ENCODE measurements at places on chromosomes 7 and 10. TPM values are rescaled to one million over a fixed set of nuclear protein-coding genes. Genes with fewer than 3 reads are reported as not detected.

GRCh38 chr7:107118109-107118900, 50.5 kb upstream of the HBP1 start:
- no peak for DNase-seq

- DNase-seq = no peak
These were observed 218.5 kb upstream of the STK17A start for GRCh38 chr7:43364391-43364790.

The SLC18A3 gene
- polyA plus RNA-seq = not detected

DNA sequence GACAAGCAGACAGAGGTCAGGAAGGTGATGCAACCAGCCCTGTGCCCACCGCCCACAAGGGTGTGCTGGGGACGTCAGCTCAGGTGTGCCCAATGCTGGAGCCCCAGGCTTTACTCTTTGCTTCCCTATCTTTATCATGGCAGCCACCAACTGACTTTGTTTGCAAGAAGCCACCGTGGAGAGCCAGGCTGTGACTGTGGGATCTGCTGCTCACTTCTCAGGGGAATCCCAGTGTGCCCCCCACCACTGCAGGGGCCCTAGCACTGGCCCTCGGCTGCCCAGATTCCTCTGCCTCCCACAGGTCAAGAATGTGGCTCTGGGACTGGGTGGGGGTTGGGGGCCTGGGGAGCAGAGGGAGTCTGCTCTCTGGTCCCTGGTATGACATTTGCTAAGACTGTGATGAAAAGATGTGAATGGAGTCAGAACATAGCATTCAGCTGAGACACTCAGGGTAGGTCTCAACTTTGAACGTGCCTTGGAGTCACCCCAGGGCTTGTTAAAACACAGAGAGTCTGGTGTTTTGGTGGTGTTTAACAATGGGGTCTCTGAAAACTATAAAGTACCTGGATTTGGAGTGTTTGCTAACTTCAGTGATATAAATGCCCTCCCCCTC, 47.3 kb downstream of the ARHGAP22 start:
- no peak for DNase-seq

The FBH1 gene
- polyA plus RNA-seq = 67.1 TPM

The GIMAP1 gene
- 2.8 TPM for polyA plus RNA-seq

The FAM25G gene
- polyA plus RNA-seq = not detected

DNA sequence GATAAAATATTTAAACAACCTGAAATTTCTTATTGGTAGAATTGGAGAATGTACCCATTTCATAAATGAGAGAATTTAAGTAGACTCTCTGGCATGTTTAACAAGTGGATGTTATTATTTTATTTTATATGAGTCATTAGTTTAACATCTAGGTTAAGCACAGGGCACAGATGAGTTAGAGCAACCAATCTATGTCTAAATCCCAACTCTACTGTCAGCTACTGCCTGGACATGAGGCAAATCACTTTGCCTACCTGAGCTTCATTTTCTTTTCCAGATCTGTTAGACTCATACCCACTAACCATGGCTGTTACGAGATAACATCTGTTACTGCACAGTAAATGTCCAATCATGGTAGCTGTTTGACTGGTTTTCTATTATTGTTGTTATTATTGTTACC, 251.1 kb downstream of the INHBA start:
- DNase-seq = no peak

DNA sequence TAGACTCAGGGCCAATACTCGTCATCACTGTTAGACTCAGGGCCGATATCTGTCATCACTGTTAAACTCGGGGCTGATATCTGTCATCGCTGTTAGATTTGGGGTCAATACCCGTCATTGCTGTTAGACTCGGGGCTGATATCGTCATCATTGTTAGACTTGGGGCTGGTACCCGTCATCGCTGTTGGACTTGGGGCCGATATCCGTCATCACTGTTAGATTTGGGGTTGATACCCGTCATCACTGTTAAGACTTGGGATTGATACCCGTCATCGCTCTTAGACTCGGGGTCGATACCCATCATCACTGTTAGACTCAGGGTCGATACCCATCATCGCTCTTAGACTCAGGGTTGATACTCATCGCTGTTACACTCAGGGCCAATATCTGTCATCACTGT, 56.5 kb downstream of the BEND7 start:
- DNase-seq = no peak

- DNase-seq = no peak
These were observed at the start of gene CPED1 for GRCh38 chr7:120988591-120989256. CPED1 (plus strand) TSS chr7:120988711; CDS start chr7:120989622, 911 bp downstream.

- DNase-seq = no peak
These were observed 10.8 kb upstream of the PYROXD2 start for GRCh38 chr10:98425511-98426352.

The CLDN3 gene
- polyA plus RNA-seq = 32.9 TPM

DNA sequence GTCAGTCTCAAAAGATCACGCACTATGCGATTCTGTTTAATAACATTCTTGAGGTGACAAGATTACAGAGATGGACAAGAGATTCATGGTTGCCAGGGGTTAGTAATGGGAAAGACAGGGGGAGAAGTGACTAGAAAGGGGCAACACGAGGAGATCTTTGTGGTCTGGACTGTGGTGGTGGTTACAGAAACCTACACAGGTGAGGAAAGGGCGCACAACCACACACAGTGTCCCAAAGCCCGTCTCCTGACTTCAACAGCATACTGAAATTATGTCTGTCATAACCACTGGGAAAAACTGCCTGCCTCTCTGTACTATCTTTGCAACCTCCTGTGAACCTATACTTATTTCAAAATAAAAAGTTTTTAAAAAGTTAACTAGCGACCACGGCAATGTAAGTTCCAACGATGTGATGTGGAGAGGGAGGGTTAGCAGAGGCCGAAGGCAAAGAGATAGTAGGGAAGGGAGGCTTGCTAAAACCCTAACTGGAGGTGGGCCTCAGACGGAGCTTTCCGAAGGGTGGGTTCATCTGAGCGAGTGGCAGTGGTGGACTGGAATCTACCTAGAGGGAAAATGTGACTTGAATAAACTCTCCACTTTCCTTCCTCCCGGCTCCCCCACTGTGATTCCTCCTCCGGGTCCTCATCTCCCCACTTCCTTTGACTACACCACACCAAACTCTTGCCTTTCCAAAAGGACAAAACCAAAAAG, 43.7 kb downstream of the GNA12 start:
- no peak for DNase-seq
